AG09319 (cell line): ENCODE measurements at places on chromosomes 4 and X.

DNA sequence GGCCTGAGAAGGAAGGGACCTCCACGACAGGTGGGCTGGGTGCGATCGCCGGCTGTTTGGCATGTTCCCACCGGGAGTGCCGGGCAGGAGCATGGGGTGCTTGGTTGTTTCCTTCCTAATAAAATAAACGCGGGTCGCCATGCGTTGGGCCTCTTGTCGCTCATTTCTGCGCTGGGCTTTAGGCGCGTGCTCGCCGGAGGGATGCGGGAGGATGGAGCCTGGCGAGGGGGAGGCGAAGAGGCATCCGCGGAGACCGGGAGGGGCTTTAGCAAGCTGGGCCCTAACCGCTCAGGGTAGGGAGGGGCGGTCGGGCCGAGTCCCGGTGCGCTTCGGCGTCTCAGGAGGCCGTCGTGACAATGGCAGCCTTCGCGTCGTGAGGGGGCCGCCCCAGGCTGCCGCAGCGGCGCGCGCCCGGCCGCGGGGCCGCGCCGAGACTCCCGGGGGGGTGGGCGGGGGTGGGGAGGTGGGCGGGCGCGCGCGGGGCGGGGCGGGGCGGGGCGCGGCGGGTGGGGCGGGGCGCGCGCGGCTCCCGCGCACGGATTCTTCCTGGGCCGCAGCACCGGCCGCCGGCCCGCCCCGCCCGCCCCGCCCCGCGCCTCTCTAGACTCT, 476 bp upstream of the GDI1 start:
- no peak for DNase-seq

GRCh38 chr4:164892018-164892417, 15.0 kb downstream of the APELA start:
- DNase-seq, result no peak

DNA sequence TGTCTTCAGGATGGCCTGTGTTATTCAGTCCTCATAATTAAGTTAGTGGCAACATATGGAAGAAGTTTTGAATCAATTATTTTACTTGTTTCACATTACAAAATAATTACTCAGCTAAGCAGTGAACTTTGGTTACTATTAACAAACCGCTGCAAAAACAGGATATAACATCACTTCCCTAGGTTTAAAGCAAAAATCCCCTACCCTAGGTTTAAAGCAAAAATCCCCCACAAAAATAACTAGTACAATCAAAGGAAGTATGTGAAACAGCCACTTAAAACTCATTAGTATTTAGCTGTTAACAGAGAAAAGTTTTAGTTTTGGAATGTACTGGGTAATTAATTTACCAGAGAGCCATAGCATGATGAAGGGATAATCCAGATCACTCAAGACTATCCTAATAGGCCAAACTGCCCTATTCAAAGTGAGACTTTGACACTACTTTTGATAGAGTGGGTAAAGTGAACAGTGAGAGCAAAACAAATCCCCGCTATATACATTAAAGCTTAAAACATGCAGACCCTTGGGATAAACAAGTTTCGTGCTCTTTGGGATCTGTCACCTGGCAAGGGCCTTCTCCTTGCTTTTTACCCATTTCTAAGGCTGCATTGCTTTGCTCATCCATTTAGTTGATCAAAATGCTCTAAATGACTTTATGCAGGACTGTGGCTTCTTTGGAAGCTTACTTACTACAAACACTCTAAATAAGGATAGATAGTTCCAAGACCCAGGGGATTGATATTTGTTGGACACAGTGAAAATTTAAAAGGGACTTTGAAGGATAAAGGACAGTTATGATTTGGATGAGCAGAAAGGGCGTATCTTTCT, 36.4 kb upstream of the GPR174 start:
- no peak for DNase-seq

GRCh38 chr4:159349332-159349731, 246.5 kb downstream of the RAPGEF2 start:
- DNase-seq, result no peak

DNA sequence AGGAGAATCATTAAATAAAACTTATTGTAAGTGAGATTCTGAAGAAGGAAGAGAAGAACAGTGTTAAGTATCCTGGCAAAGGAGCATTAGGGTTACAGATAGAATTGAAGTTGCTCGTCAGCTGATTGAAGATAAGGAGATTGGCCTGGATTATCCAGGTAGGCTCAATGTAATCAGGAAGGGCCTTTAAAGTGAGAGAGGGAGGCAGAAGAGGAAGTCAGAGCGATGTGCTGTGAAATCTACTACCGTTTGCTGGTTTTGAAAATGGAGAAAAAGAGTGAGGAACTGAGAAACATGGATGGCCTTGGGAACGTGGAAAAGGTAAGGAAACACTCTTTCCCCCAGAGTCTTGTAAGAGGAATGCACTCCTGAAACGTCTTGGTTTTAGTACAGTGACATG, 245.7 kb downstream of the ANTXR2 start:
- DNase-seq, result no peak
